T-helper 2 cell (primary cell): ENCODE measurements at places on chromosomes 4 and X.

GRCh38 chr4:156137679-156138473 is 184.2 kb upstream of the CTSO start:
- no peak for DNase-seq

DNA sequence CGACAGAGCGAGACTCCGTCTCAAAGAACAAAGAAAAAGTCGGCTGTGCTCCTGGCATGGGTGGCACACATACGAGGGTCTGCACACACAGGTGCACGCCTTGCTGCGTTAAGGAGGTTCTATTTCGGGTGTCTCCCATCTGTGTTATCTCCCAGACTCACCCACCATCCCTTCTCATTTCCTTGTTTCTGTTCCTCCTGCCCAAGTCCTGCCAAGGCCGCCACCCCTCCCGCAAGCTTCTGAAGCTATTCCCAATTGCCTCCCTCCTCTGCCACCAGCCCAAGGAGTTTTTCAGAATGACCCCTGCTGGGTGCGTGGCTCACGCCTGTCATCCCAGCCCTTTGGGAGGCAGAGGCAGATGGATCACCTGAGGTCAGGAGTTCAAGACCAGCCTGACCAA is 6.0 kb upstream of the IL3RA start:
- DNase-seq: no peak

DNA sequence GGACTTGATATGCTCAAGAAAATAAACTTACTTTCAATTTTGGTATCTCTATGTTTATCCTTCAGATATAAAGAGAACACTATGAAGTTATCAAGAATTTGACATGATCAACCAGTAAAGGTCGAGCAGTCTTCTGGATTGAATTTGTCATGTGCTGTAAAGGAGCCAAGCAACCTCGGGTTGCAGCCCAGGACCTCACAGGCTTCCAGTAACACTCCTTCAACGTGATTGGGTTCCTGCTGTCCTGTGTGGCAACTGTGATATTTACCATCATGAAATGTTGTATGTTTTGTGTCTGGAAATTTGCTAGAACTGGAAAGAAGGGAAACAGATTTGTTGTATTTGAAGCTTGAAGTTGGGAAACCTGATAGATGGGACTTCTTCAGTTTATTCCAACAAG is 52.0 kb upstream of the UGT2B7 start:
- DNase-seq: no peak

- DNase-seq: no peak
Measured at GRCh38 chr4:7649741-7650531, 215.2 kb upstream of the PSAPL1 start.
